Colonic mucosa (tissue), 4 donors: ENCODE measurements at places on chromosomes 6 and 20.

- no peaks in the 10 kb centered on the region for H3K36me3 ChIP-seq
- no peak overlapping the region for H3K27ac ChIP-seq
- H3K4me1 ChIP-seq: no peaks in the 10 kb centered on the region
- H3K27me3 ChIP-seq: no peaks in the 10 kb centered on the region
- no peak overlapping the region for H3K4me3 ChIP-seq
Observed at GRCh38 chr20:2138396-2138795, 36.8 kb downstream of the STK35 start.

- H3K27me3 ChIP-seq: no peaks in the 10 kb centered on the region
- H3K36me3 ChIP-seq: no peaks in the 10 kb centered on the region
- peak; percentile 67 for DNase-seq
- no peak overlapping the region for H3K4me3 ChIP-seq
- no peaks in the 10 kb centered on the region for H3K4me1 ChIP-seq
- H3K27ac ChIP-seq: no peak overlapping the region
Observed at GRCh38 chr20:22684072-22684762, 99.8 kb upstream of the FOXA2 start.

DNA sequence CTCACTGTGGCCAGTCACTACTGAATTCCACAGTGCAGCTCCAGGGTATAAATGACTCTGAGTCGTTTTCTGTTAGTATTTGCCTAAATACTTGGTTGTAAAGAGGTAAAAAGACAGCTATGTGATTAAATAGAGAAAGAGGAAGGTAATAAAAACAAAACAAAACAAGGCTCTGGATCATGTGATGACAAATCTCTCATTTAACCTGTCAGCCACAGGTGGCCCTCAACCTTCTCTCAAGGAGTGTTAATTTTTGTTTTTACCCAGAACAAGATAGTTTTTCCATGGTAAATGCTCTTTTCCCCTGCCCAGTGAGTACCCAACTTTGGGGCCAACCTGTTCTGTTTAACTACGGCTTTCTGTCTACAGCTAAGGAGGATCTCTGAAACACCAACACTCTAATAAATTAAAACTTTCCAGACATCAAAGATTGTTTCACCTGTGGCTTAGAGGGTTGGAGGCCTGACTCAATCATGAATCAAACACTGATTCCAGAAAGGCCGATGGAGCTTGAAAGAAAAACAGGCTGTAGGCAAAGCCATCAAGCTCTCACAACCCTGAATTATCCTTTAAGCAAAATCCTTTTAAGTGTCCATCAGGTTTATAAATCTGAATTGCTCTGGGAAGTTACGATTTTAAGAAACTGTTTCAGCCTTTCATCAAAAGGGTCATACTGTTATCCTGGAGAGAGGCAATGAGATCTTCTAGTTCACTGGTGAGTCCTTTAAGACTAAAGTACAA, 81.5 kb upstream of the BCLAF1 start:
- H3K4me3 ChIP-seq: no peak overlapping the region
- no peak overlapping the region for H3K27ac ChIP-seq
- H3K4me1 ChIP-seq: no peaks in the 10 kb centered on the region
- no peak for DNase-seq
- H3K27me3 ChIP-seq: no peaks in the 10 kb centered on the region

GRCh38 chr20:2767768-2768631, 32.4 kb downstream of the CPXM1 start:
- DNase-seq: no peak
- no peaks in the 10 kb centered on the region for H3K4me1 ChIP-seq
- no peaks in the 10 kb centered on the region for H3K27me3 ChIP-seq

DNA sequence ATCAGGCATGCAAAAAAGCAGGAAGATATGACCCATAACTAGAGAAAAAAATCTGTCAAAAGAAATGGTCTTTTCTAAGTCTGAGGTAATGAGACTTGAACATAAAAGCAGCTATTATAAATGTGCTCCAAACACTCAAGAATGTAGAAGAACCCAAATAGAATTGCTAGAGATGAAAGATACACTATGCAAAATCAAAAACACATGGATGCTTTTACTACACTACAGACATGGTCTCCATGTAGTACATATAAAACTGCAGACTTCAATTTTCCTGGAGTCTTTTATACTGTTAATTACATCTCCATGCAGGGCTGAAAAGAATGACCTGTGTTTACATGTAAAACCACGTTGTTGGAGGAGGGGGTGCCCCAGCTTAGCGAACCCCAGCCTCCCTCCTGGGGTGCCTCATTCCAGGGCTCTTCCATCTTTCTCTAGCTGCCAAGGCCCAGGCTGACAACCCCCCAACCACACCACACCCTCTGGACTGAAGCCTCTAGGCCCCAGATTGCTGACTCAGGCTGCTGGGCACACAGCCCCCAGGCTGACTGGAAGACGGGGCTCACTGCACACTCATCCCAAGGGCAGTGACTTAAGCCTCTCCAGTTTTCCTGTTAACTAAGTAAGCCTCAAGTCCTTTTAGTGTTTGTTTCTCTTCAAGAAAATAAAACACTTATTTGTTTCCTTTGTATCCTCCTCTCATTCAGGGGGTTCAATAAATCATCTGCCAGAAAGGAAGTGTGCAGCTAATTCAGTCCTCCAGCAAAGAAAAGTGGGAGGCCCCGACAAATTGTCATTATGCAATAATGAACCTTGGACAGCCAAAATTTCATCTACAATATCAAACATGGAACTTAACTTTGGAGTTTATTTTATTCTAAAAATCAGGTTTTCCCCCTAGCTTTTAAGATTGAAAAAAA, 26.0 kb upstream of the PLAGL1 start:
- no peak overlapping the region for H3K27ac ChIP-seq
- H3K27me3 ChIP-seq: no peaks in the 10 kb centered on the region
- H3K4me1 ChIP-seq: peaks cover 4% of the 10 kb centered on the region
- no peak overlapping the region for H3K4me3 ChIP-seq

GRCh38 chr6:107968081-107968480, 10.1 kb upstream of the SEC63 start:
- H3K36me3 ChIP-seq: no peaks in the 10 kb centered on the region
- no peaks in the 10 kb centered on the region for H3K27me3 ChIP-seq
- H3K4me1 ChIP-seq: no peaks in the 10 kb centered on the region
- no peak for DNase-seq
- no peak overlapping the region for H3K27ac ChIP-seq
- H3K4me3 ChIP-seq: no peak overlapping the region

GRCh38 chr6:16450285-16450684, 211.9 kb downstream of the GMPR start:
- no peak overlapping the region for H3K27ac ChIP-seq
- no peaks in the 10 kb centered on the region for H3K36me3 ChIP-seq
- H3K4me3 ChIP-seq: no peak overlapping the region
- no peaks in the 10 kb centered on the region for H3K27me3 ChIP-seq
- DNase-seq: no peak

DNA sequence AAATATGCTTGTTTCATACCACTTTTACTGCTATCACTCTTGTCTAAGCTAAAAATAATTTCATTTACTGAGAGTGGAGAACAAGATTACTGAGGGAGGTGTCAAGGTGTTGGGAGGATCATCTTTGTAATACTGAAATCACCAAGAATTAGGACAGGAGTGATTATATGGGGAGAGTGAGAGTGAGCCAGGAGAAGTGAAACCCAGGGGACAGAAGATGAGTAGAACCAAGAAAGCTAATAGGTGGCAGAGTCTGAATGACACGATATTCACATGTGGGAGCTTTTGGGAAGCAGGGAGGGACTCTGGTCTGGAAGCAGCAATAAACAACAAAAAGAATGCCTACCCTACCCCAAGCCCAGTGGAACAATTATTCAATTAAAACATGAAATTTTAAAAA, 58.6 kb downstream of the AK9 start:
- no peaks in the 10 kb centered on the region for H3K27me3 ChIP-seq
- no peak for DNase-seq
- H3K27ac ChIP-seq: no peak overlapping the region
- no peaks in the 10 kb centered on the region for H3K4me1 ChIP-seq
- no peak overlapping the region for H3K4me3 ChIP-seq
- H3K36me3 ChIP-seq: no peaks in the 10 kb centered on the region
